ENCODE measurements at places on chromosomes 7 and 10. TPM values are rescaled to one million over a fixed set of nuclear protein-coding genes. Genes with fewer than 3 reads are reported as not detected.

DNA sequence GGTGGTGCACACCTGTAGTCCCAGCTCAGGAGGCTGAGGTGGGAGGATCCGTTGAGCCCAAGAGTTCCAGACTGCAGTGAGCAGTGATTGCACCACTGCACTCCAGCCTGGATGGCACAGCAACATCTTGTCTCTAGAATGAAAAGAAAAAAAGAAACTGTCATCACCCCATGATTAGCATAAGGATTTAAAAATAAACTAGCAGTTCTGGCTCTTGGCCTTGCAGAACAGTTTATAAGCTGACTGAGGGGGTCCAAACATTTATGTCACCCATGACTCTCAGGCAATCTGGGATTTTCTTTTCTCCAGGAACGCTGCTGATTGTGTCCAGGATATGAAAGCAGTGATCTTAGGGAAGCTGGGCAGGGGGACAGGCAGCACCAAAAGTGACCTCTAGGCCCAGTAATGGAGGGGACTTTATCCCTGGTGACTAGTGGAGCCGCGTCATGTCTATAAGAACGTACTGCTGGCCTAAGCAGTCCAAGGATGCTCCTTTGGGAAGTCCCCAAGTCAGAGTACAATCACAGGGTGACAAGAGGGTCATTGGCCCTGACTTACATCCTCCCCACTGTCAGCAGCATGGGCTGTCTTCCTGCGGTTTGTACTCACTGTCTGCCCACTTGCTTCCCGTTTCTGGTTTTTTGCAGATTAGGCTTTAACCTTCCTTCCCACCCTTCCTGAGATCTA, 177.4 kb downstream of the ARHGAP12 start:
- no peak for DNase-seq

DNA sequence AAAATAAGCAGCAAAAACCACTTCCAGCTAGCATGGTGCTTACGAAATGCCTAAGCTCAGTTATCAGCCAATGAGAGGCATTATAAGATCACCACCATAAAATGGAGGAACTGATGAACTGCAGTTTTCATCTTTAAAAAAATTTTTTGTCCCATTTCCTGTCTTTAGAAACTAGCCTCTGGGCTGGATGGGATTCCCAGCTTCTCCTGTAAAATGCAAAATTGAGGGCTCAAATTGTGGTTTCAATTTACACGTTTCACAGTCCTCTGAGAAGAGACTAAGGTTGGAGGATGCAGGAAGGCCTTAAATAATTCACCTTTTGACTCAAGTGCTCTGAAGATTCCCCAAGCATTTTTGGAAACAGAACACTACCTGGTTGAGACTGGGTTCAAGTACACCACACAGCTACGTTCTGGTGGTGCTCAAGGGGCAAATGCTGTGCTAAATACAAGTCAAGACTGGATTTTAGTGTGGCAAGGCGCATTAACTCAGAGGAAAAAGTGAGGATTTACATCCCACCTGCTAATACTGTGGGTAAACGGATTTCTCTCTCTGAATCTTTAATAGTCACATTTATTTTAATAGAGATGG, 951 bp downstream of the ZNF25 start:
- DNase-seq: no peak

DNA sequence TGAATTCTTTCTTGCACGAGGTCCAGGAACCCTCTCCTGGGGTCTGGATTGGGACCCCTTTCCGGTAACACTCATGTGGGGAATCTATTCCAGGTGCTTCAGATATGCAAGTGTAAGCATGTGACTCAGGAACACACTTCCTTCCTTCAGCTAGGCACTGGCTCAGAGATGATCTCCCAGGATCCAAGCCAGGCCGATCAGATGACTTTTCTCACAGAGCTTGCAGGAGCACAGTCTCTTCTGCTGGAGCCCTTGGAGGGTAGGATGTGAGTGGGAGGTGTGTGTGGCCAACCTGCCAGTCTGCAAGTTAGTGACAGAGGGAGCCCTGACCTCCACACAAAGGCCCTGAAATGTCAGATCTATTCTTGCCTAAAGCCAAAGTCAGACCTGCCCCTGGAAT, 108.3 kb downstream of the CPXM2 start:
- no peak for DNase-seq

The SPDYE8 gene
- total RNA-seq: not detected

The CPA5 gene
- total RNA-seq: not detected
